Right lobe of liver (tissue), 6 donors: ENCODE measurements at places on chromosomes 2 and 18. TPM values are rescaled to one million over a fixed set of nuclear protein-coding genes. Genes with fewer than 3 reads are reported as not detected.
A peak's percentile ranks its signal among the peaks of the same experiment; 100 is the strongest.

DNA sequence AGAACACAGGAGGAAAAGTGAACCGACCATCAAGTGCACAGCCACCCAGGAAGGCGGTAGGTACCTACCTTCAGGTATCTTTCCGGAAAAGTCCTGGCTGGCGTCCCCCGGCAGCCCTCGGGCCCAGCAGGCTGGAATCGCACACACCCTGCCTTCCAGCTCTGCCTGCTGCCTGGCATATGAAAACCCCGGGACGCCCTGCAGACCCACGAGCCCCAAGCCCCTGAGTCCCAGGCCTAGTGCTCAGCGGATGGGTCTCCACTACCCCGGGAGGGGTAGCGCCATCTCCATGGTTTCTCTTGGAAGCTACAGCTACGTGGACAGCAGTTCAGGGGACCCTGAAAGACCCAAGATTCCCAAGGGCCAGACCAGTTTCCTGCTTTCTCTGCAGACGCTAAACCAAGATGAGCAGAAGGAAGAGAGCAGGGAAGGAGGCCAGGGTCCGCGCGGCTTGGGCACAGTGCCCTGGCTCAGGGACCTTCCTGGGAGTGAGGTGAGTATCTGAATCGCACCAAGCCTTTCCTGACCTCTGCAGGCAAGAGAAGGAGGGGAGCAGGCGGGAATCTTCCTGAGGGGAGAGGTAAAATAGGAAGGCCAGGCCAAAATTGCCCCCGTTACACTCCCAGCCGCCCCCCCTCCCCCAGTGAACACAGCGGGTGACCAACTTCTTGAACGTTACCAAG lies 80.4 kb downstream of the ARHGEF4 start:
- DNase-seq, result no peak

- DNase-seq, result no peak
Measured at GRCh38 chr2:110771547-110772382, 39.4 kb downstream of the ACOXL start.

The DPP10 gene
- 0.09 TPM for total RNA-seq

DNA sequence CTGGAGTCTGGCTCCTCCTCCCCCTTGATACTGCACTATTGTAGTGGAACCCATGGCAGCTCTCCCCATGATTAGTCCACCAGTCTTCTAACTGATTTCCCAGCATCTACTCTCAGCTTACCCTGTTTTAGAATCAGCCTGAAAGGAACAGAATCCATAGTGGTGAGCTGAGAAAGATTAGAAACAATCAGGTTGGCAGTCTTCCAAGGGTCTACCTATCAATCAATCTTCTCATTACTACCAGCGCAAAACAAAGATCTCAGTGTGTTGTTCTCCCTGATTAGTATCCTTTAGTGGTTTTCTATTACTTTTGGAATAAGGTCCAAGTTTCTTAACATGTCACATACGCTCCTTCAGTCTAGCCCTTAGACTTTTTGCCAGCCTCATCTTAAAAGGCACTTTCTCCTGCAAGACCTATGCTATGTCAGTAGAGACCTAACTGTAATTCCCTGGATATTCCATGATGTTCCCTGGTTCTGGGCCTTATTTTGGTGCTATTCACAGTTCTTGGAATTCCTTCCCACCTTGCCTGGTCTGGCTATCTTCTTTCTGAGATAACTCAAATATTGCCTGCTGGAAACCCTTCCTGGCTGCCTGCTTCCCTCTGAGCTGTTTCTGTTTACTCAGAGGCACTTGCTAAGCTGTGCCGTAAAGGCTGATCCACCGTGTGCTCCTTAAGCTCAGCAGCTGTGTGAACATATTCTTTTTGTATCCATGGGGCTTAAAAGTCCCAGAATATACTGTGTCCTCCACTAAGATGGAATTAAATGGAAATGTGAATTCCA lies 32.6 kb downstream of the LAMA3 start:
- DNase-seq, result no peak

- no peak for DNase-seq
Measured at GRCh38 chr2:135005753-135006152, 41.5 kb downstream of the MAP3K19 start.

GRCh38 chr2:11980809-11981208 lies 234.4 kb downstream of the LPIN1 start:
- no peak for DNase-seq

DNA sequence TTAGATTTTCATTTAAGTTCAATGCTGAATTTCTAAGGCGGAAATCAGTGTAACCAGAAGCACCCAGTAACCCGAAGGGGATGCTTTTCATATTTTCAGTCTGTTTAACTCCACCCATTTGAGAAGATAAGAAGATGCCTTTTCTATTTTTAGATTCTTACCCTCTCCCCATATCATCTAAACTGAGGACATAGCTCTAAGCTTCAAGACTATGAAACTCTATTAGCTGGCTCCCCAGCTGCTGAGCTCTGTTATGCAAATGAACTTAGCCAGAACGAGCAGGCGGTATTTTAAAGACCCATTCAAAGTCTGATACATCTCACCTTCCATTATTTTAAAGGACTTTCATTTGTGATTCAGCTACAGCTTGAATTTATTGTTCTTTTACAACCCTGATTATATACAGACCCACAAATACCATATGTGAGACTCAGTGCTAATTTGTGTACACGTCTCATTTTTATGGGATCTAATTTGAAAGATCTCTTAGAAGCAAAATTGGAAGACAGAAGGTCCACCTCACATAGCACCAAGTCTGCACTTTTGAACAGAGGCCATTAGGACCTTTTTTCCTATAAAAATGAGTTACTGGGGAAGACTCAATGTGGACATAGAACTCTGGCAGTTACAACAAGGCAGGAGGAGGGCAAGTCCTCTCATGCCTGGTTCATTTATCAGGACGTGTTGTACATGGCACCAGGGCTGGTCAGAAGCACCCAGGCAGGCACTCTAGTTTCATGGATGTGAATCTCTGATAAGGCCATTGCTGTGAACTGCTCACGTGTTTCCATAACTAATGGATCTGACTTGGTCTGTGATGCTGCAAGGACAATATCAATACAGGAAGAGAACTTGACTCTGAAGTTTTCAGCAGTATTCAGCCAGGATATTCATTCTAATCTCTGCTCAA lies 16.3 kb downstream of the CDC42EP3 start:
- DNase-seq, result no peak

DNA sequence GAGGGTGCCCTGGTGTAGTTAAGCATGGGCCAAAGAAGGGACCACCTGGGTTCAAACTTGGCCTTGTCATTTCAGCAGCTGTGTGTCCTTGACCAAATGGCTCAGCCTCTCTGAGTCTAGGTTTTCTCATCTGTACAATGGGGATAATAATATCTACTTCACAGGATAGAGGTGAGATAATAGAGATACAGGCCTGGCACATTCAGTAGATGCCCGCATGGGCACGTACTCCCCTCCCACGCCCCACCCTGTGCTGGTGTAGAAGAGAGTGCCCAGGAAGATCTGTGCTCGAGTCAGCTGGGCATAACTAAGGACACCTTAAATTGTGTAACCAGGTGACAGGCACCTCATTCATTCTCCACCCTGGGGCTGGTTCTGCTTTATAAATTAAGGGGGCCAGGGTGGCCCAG lies 8.4 kb upstream of the TMEM185B start:
- no peak for DNase-seq

DNA sequence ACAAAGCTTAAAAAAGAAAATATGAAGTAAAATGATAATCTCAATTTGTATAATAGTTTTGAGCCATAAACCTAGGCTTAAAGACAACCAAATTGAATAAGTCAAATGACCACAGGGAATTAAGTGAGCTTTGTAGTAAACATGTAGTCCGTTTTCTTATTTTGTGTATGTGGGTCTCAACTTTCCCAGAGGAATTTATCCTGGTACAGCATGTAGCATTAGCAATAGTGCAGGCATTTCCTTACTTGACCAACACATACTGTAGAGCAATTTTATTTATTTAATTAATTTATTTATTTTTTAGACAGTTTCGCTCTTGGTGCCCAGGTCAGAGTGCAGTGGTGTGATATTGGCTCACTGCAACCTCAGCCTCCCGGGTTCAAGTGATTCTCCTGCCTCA lies 37.5 kb upstream of the MTCL1 start:
- DNase-seq, result no peak

GRCh38 chr18:48360376-48361021 lies 48.7 kb downstream of the ZBTB7C start:
- DNase-seq, result no peak

GRCh38 chr2:9333591-9334171 lies 89.6 kb downstream of the ITGB1BP1 start:
- DNase-seq, result peak; percentile 57

DNA sequence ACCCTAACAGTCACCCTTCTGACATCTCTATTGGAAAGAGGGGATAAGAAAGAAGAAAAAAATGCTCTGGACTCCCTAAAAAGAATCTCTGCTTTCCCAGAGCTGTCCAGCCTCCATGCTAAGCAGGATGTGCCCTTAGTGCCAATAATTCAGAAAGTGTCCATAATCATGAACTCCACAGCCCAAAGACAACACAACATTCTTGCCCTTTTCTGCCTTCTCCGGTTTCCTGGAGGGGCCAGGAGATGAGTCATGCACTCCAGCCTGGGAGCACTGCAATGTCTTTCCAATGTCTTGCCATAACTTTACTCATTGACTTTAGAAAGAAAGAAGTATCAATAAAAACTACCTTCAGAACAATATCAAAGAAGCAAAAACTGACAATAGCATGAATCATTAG lies 44.0 kb downstream of the KLF7 start:
- no peak for DNase-seq

The UGT1A5 gene
- 10.0 TPM for total RNA-seq

DNA sequence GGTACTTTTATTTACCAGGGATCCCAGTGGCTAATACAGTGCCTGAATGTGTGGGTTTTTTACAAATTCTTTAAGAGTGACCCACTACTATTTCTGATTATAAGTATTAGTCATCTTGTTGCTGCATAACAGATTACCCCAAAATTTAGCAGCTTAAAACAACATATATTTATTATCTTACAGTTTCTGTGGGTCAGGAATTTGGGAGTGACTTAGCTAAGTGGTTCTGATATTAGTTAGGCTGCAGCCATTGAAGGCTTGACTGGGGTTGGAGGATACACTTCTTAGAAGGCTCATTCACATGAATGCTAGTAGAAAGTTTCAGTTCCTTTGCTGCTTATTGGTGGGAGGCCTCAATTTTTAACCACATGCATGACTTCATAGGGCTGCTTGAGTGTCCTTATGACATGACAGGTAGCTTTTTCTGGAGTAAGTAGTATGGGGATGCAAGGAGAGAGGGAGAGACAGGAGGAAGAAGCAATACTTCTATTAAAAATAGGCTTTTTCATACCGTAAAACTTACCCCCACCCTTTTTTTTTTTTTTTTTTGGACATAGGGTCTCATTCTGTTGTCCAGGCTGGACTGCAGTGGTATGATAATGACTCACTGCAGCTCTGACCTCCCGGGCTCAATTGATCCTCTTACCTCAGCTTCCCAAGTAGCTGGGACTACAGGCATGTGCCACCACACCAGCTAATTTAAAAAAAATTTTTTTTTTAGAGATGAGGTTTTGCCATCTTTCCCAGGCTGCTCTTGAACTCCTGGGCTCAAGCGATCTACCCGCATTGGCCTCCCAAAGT lies 13.3 kb upstream of the POLE4 start:
- DNase-seq, result no peak

DNA sequence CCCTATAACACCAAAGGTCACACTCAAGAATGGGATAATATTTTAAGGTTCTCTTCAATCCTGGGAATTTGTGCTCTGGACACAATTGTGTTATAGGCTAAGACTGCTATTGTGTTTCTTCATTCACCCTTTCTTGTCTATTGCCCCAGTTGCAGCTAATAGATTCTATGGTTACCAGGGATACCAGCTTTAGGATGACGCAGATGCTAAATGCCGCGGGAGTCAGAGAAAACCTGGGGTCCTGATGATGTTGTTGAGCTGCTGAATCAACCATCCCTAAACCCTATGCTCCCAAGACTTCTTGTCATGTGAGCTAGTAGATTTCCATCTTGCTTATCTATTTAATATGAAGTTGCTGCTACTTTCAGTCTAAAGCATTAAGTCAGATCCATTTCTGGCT lies 5.4 kb downstream of the CRYGD start:
- DNase-seq, result no peak

The TUBA3E gene
- total RNA-seq, result not detected

DNA sequence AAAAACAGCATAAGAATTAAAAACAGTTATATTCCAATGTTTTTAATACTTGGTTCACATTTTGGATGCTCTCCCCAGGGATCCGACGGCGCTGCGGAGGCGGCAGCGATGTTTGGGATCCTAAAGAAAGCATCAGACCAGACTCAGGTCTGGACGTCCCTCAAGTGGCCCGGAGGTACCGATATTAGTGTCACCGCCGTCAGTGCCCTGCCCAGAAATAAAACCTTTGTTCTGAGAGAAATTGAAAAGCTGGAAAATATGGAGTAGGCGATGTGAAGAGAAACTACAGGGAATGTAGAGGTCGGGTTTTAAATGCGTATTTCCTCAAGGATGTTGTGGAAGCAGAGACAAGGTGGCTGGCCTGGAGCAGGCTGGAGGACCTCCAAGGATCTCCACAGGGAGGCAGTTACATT lies 683 bp upstream of the TBC1D8 start:
- no peak for DNase-seq

GRCh38 chr18:9974279-9974915 lies 60.6 kb downstream of the VAPA start:
- DNase-seq, result no peak

DNA sequence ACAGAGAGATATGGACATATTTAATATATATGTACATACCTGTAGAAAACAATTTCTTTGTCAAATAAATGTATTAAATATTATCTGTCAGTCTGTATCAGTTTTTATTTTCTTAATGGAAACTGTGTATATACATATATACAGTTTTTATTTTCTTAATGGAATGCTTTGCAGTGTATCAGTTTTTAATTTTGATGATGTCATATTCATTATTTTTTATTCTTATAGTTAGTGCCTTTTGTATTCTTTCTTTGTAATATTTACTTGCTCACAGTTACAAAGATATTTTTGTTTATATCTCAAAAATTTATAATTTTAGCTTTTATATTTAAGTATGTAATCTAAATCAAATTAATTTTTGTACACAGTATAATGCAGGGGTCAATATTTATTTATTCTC lies 20.6 kb downstream of the KCNH7 start:
- DNase-seq, result no peak

- no peak for DNase-seq
Measured at GRCh38 chr2:130150181-130151144, 5.6 kb upstream of the CCDC74B start.

The GALR1 gene
- 0.05 TPM for total RNA-seq

- DNase-seq, result no peak
Measured at GRCh38 chr2:143742581-143742980, 613.4 kb downstream of the ARHGAP15 start.

DNA sequence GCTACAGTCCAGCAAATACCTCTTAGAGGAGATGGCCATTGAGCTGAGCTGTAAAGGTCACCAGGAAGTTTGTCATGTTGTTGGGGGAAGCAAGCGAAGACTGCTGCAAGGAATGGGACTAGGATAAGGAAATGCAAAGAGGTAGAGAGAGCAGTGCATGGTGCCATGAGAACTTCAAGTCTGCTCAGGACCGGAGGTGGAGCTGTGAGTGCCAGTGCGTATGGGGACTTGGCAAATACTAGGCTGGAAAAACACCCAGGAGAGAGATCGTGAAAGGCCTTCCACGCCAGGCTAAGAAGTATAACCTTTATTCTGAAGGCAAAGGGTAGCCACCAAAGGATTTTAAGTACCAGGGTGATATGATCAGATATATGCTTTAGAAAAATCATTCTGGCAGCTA lies 71.3 kb downstream of the MEIS1 start:
- DNase-seq, result no peak

The RAB27B gene
- 0.81 TPM for total RNA-seq
